Globus pallidus (tissue), 1 donor: ENCODE measurements at places on chromosomes 12 and 14.

DNA sequence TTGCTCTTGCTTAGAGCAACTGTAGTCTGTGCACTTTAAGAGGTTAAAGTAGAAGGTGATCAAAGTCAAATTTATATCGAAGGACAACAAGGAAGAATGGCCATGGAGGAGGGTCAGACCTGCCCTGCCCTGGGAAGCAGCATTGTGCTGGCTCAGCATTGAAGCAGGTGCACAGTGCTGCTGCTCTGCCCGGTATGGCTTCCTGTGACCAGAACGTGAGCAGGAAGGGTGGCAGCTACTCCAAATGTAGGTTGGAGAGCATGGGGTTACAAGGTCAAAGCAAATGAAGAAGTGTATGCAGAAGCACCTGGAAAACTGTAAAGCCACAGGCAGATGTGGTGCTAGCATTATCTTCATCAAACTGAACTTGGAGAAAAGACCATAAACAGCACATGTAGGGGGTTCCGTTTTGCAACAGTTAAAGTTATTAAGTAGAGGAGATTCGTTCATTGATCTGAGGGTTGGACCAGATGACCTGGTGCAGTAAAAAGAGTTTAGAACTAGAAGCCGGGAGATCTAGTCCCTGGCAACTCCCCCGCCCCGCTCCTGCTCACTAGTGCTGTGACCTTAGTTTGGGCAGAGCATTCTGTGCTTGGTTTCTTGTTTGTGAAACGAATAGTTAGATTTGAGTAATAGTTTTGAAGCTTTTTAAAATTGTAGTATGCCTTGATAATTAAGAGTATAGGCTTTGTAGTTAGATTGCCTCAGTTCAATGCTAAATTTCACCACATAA is 84.2 kb downstream of the SCN8A start:
- DNase-seq: no peak

GRCh38 chr14:99757331-99758070 is 35.7 kb upstream of the EML1 start:
- no peak for DNase-seq

DNA sequence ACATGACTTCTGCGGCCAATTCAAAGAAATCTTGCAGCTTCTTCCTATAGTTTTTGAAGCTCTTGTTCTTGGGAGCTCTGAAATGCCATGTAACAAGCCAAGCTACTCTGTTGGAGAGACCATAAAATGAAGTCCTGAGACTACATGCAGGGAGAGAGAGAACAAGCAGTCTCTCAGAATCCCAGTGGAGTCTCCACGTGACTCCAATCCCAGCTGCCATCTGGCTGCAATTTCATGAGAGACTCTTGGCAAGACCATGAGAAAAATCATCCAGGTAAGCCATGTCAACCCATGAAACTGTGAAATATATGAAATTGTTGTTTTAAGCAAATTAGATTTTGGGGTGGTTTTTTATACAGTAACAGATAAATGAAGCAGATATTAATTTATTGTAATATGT is 54.4 kb downstream of the KLRG1 start:
- DNase-seq: no peak

DNA sequence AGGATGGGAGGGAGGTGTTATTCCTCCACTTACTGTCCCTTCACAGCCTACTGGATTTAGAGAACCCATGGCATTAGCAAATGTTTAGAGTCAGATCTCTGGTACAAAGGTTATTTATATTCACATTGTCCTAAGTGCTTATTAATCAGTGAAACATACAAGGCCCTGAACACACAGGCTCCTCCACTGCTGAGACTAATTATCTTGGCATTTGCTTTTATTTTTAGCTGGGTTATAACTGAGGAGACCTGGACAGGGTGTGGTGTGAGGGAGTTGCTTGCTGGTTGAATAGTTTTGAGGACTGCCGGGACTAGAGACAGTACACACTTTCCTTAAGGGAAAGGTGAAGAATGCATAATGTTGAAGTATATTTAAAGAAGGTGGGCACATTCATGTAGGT is 77.5 kb downstream of the FIGNL2 start:
- no peak for DNase-seq

DNA sequence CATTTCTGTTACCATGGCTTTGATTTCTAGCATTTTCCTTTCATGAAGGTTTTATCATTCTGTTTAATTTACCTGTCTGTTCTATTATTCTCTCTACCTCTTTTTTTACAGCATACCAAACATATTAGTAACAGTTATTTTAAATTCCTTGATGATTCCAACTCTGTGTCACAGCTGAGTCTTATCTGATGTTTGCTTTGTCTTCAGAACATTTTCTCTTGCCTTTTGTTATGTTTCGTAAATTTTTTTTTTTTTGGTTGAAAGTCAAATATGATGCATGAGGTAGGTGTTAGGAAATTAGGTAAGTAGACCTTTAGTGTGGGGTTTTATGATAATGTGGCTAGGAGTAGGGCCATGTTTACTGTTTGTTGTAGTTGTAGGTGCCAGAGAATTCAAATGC is 496.4 kb downstream of the FOXG1 start:
- DNase-seq: no peak

GRCh38 chr12:131075194-131075593 is 121.5 kb downstream of the ADGRD1 start:
- no peak for DNase-seq

- DNase-seq: no peak
These were observed 5.2 kb upstream of the CNPY2 start for GRCh38 chr12:56321027-56321426.

GRCh38 chr12:41242603-41243002 is 54.5 kb downstream of the PDZRN4 start:
- DNase-seq: no peak

- DNase-seq: no peak
These were observed 5.6 kb upstream of the PRPF39 start for GRCh38 chr14:45078323-45078722.

DNA sequence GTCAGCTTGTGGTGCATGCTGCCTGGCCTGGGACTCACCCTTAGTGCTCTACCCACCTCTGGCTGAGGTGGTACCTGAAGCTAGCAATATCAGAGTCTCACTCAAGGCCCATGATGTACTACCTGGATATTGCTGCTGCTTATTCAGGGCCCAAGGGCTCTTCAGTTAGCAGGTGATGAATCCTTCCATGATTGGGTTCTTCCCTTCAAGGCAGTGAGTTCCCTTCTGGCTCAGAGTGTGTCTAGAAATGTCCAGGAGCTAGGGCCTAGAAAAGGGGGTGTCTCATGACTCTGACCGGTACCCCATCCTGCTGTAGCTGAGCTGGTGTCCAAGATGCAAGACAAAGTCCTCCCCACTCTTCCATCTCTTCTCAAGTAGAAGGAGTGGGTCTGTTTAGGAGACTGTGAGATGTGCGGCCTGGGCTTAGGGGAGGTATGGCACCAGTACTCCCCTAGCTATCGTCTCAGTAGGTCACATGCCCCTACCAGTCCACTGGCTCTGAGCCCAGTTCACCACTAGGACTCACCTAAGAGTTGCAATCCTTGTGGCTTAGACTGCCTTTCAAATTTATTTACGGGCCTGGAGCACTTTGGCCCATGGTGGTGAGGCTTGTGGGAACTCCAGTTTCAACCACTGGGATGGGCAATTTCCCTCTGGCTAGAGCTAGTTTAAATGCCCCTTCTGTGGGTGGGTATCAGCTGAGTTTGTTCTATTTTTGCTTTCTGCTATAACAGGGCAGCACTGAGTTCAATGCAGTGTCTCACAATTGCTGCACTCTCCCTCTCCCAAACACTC is 12.2 kb downstream of the PRORP start:
- no peak for DNase-seq

- no peak for DNase-seq
These were observed 1473.7 kb downstream of the AACS start for GRCh38 chr12:126538888-126539287.

GRCh38 chr14:103848175-103849077 is 1.1 kb upstream of the PPP1R13B start:
- DNase-seq: peak; percentile 20
